Activated CD4-positive, CD25-positive, alpha-beta regulatory T cell (primary cell): ENCODE measurements at places on chromosomes 7 and 10.
A peak's percentile ranks its signal among the peaks of the same experiment; 100 is the strongest.

GRCh38 chr7:140304191-140304799, 94.0 kb downstream of the SLC37A3 start:
- peak; percentile 6 for DNase-seq

GRCh38 chr7:136869001-136869961, 829 bp downstream of the CHRM2 start:
- no peak for DNase-seq

DNA sequence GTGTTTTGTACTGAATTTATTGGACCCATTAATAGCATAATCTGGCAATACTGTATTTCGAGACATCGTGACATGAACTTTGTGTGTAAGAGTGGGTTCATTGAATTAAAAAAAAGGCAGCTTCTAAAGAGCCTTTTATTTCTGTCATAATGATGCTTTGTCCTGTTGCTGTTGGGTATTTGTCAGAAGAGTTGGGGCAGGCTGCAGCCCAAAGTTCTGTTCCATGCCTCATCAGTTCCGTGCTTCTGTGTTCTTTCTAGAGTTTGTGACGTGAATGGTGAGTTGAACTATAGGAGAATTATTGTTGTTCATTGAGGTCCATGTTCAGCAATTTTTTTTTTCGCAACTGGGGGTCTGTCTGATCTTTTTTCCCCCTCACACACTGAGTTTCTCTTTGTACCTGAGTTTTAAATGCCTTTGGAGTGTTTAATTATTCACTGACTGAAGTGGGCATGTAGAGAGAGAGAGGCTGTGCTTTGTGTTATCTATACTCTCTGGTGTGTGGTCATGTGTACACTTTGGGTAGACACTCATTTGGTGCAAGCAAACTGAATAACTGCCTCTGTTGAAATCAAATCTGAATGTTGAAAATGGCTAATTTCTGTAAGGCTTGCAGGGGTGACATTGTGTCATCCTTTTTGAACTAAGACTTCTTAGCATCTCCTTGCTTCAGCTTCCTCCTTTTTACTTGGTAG, 69.8 kb downstream of the ADD3 start:
- no peak for DNase-seq

DNA sequence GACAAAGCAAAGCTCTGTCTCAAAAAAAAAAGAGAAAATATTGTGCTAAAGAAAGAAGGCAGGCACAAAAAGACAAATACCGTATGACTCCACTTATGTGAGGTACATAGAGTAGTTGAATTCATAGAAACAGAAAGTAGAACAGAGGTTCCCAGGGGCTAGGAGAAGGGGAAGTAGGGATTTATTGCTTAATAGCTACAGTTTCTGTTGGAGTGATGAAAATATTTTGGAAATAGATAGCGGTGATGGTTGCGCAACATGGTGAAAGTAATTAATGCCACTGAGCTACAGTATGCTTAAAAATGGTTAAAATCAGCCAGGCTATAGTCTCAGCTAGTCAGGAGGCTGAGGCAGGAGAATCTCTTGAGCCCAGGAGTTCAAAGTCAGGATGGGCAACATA, 18.5 kb upstream of the NPFFR1 start:
- no peak for DNase-seq

DNA sequence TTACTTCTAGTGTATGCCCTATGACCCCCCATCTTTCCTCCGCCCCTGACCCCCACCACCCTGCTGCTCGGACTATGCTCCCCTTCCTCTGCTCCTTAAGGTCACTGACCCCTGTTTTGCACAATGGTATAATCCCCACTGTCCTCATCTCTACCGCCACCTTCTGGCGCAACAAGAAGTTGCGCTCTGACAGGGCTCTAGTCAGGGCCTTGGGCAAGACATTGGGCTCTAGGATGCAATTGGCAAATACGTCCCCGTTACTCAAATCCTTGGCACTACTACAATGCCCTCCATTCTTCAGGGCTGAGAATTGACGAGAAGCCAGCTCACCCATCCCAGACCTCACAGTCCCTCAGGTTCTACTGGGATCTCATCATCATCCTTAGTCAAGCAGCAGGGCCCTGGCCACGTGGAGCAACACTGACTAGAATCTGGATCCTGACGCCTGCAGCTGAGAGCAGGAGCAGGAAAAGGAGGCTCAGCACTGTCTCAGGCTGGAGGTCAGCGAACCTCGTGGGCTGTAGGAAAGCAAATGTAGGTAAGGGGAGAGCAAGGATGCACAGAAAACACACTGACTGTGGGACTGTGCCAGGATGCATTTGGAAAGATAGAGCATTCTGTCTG, 10.6 kb downstream of the LRIT2 start:
- no peak for DNase-seq

DNA sequence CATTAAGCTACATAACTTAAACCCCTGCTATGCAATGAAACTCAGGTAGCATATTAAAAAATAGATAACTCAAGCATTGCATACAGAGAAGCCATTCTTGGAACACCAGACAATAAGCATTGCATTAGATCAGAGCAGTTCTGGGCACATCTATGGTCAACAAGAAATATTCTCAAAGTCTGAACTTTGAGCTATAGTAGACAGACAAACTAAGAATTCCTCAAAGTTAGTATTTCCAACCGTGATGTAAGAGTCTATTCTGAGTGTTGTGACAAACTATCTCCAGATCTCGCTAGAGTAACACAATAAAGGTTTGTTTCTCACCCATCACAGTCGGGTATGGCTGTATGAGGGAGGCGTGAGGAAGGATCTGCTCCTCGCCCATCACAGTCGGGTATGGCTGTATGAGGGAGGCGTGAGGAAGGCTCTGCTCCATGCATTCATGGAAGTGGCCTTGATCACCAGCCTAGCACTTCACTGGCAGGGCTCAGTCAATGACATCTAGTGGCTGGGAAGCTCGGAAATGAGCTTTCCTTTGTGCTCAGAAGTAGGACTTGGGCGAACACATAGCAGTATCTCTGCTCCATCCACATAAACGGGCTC, 61.6 kb upstream of the ANKRD1 start:
- DNase-seq = no peak

GRCh38 chr10:104931612-104932134, 290.6 kb downstream of the SORCS3 start:
- DNase-seq = no peak

GRCh38 chr7:96093435-96093834, 228.5 kb downstream of the SLC25A13 start:
- DNase-seq = no peak

GRCh38 chr7:42232275-42232674, 4.7 kb downstream of the GLI3 start:
- DNase-seq = no peak

DNA sequence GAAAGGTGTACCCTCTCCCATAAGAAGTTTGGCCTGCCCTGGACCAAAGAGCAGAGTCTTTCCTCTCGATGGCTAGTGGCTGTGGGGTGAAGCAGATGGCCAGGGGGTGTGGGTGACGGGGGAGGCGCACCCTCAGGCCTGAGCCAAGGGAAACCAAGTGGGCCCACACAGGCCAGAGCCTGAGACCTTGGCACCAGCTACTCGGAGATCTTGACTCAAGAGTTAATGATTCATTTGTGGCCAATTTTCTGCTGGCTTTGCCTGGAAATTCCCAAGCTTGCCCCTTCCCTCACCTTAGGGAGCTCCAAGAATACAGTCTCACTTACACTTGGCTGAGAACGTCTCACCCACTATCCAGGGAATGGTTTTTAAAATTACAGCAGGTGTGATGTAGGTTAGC, 42.7 kb downstream of the ZMIZ1 start:
- no peak for DNase-seq

- DNase-seq = no peak
Measured at GRCh38 chr7:12982178-12982577, 294.7 kb downstream of the ARL4A start.

GRCh38 chr10:111989136-111989911, 194.2 kb downstream of the GPAM start:
- DNase-seq = no peak

DNA sequence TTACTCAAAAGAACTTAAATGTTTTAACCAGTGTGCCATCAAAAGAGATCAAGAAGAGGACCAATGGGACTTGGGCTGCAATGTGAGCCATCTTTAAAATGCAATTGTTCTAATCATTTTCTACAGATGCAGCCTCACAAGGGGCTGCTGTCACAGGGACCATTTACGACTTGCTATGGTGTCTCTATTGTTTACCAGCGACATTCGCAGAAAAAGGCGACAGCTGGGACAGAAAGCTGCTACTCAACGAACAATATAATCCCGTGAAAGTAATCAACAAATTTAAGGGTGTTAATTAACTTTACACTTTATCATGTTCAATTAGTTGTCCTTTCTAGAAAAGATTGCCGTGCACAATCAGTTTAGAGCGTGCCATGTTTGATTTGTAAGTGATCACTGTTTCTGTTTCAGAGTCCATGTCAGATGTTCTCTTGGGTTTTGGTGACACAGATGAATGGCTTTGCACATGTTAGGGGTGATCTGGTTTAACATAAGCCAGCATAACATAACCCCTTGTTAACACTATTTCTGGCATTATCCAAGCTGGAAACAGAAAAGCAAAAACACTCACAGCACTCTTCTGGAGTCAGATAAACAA, 110.8 kb downstream of the HIBADH start:
- DNase-seq = no peak

GRCh38 chr10:88037623-88038022, 174.2 kb downstream of the PTEN start:
- no peak for DNase-seq

GRCh38 chr7:143256932-143257331, 6.3 kb upstream of the GSTK1 start:
- DNase-seq = no peak

DNA sequence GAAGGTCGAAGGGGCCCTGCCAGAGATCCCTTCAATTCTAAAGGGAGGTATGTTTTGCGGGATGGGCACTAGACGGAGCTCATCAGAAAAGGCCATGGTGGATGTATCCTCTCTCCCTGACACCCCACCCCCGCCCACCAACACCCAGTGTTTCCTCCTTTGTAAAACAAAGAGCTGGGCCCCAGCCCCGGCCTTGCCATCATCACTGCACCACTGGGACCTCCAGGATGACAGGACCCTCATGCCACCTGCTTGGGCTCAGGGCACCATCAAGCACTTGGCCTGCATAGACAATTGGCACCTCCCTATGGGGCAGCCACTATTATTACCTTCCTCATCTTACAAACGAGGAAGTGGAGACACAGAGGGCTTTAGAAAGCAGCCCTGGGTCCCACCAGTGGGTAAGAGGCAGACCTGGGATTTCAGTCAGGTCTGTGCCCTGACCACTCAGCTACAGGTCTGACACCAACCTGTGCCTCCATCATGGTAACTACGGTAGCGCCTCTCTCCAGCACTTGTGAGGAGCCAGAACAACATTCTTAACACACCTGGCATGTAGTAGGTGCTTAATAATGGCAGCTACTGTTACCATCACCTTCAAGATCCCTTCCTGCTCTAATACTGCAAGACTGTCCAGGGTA, 2.0 kb downstream of the CALML3 start:
- DNase-seq = no peak

DNA sequence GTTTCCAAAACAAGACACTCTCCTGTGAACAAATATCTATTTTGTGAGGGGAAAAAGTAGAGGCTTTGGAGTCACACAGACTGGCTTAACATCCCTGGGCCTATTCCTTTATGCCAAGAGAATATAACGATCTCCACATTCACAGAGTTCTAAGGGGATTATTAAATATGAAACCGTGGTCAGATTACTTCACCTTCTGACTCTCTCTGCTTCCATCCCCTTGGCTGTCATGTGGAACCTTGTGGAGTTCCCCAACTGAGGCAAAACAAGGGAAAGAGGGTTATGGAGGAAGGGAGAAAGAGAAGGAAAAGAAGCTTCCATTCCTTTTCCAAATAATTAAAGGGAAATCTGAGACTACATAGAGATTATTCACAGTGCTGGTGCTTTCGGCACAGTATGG, 55.5 kb upstream of the ATP6V0A4 start:
- no peak for DNase-seq

DNA sequence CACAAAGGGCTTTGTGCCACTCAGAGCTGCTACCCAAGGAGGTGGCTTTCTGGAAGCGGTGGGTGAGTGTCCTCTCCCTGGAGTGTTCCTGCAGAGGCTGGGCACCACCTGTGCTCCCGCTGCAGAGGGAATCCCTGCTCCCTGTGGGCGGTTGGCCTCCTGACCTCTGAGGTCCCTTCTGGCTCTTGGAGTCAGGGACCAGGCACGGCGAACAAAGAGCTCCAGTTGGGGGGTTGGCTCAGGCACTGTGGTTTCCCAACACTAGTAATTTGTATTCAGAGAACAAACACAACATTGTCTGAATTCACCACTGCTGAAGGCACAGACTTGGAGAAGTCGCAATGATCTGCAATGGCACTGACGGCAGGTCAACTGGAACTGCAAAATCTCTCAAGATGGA, 328.9 kb downstream of the PRPF18 start:
- no peak for DNase-seq

- no peak for DNase-seq
Measured at GRCh38 chr7:156560075-156560474, 80.5 kb upstream of the RNF32 start.

- no peak for DNase-seq
Measured at GRCh38 chr7:54967377-54967776, 51.4 kb upstream of the EGFR start.

- no peak for DNase-seq
Measured at GRCh38 chr10:132361581-132362101, 29.6 kb downstream of the LRRC27 start.

- no peak for DNase-seq
Measured at GRCh38 chr7:44232396-44232795, 31.6 kb downstream of the YKT6 start.

DNA sequence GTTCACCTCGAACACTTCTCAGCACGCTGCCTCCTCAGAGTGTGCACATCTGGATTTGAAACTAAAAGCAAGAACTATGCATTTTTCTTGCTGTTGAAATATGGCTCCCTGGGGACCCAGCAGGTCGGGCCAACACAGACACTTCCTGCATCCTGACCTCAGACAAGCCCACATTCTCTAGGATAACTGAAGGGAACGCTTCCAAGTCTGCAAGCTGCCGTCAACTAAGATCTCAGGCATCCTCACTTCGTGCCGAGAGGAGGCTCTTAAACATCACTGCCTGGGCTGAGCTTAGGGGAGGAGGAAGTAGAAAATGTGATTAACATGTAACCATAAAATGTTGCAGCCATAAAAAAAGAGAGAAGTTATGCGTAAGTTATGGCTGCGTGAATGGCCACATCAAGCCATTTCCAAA, 65.5 kb downstream of the PYROXD2 start:
- no peak for DNase-seq
